ENCODE measurements at places on chromosomes 6 and 20. TPM values are rescaled to one million over a fixed set of nuclear protein-coding genes. Genes with fewer than 3 reads are reported as not detected.

DNA sequence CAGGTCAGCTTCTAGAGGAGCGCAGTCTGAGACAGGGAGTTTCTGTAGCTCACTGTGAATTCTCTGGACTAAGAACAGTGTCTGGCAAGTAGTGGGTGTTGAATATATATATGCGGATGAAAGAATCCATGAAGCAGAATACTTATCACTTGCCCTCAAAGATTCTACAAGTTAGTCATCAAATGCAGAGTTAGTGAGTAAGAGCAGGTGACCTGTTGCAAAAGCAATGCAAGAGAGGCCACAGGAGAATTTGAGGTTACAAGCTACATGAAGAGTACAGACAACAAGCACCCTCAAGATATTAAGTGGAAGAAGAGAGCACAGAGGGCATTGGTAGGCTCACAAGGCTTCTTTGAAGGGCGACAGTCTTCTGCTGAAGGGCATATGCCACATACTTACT is 103.4 kb upstream of the BTBD3 start:
- DNase-seq = no peak

DNA sequence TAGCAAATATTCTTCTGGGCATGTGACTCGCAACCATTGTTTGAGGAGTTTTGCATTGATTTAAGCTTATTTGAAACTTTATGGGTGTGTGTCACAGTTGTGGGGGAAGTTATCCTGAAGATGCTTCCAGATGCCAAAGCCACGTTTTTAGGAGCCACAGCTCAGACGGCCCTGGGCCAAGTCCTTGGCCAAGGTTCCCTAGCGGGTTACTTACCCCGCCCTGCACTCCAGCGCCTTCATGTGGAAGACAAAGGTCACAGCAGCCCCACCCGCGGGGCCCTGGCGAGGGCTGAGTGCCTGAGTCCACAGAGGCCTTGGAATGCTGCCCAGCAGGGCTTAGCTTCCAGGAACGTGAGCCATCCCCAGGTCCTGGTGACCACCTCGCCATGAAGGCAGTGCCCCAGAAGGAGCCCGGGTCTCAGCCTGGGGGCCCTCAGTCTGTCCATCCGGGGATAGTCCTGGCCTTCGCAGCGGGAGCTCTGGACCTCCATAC is 308.3 kb downstream of the CDH4 start:
- DNase-seq = no peak

DNA sequence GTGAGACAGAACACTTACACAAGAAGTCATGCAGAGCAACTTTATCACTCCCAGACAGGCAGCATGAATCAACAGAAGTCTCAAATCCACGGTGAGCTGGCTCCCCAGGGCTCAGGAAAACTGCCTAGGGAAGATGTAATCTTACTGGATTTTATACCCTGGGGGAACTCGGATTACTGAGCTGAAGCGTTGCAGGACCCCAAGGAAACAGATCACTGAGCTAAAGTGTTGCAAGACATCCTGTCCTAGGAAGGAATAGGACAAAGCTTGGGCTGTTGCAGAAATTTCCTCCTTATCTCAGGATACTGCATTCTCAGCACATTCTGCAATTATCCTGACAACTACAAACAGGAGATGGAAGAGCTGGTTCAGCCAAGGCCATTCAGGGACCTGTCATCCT is 224.8 kb downstream of the TFAP2A start:
- DNase-seq = no peak

- DNase-seq = no peak
These were observed 92.6 kb upstream of the AGPAT4 start for GRCh38 chr6:161366301-161366923.

Gene BPIFB4
- not detected for total RNA-seq

Gene ULBP1
- total RNA-seq = not detected
